Activated effector memory CD4-positive, alpha-beta T cell treated with anti-CD3 and anti-CD28 coated beads, Interleukin-2, amount 50 U/mL, for 16 hours (primary cell): ENCODE measurements at places on chromosomes 2 and 18.

DNA sequence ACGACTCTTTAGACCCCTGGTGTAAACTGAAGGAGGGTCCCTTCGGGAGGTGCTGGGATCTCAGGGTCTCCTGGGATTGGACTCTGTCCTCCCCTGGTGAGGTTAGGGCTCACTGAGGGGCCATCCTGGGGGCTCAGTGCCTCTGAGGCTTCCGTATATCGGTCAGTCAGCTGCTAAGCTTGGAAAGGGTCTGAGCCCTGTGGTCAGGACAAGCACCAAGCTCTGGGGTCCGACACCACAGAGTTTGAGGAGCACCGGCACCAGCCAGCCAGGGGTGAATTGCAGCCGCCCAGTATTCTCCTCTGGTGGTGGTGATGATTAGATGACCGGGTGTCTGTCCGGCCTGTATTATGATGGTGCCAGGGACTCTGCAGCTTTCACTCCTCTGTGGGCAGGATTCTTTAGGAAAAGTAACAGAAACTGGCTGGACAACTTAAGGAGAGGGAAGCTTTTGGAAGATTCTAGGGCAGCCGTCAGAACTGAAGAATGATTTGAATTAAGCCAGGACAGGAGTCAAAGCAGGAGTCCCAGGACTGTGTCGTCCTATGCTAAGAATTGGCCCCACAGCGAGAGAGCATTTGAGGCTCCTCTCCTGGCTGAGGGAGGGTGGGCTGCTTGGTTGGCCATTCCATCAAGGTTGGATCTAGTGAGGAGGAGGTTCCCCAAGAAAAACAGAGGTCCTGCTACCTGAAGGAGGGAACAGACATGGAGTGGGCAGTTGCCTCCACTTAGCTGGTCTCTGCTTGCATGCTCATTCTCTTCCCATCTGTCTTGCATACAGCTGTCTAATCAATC, 158.6 kb upstream of the HS6ST1 start:
- no peak for DNase-seq

DNA sequence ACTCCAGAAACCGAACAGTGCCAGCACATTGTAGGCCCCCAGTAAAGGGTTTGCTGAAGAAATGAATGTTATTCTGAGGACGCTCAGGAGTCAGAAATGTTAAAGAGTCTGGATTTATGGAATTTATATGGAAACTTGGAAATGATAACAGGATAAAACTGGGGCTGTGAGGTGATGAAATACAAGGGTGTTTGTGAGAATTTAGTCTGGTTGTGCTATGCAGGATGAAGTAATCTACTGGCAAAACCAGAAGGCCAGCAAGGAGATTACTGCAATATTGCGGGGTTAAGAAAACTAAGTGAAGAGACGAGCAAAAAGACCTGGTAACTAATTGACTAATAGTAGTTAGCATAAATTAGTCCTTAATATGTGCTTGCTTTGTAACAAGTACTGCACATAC, 467.8 kb downstream of the ZEB2 start:
- DNase-seq = no peak

GRCh38 chr2:61380056-61380881, 90.6 kb downstream of the USP34 start:
- no peak for DNase-seq

DNA sequence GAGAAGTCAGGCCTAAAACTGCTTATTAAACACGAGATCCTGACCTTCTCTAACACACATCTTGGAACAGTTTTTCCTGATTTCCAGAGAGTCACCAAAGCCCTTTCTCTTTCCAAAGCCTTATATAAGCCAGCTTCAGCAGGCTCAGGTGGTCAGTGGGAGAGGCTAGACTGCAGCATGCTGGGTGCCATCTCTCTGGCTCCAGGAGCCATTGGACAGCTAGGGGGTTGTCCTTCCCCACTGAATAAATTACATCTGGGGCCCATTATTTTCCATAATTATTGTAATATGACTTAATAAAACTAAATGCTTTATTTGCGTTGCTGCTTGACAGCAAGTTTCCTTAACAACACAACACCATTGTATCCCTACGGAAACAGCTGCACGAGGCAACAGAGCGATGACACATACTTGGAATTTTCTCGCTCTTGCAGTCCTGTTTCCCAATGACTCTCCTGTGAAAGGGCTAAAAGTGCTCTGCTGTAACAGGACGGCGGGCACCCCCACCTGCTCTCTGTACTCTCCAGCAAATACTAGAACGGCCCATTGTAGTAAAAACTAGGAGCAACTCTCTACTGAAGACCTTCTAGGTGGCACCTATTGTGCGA, 160.6 kb downstream of the RNF144A start:
- no peak for DNase-seq

GRCh38 chr2:170596576-170596975, 118.6 kb upstream of the SP5 start:
- DNase-seq = no peak
